ENCODE measurements at places on chromosomes 6 and 20.

- DNase-seq, result no peak
Measured at GRCh38 chr6:31966506-31966905, 5.4 kb downstream of the DXO start.

- DNase-seq, result no peak
Measured at GRCh38 chr20:38325167-38325566, 21.1 kb upstream of the LBP start.

- no peak for DNase-seq
Measured at GRCh38 chr6:231779-232178, 60.5 kb upstream of the DUSP22 start.

DNA sequence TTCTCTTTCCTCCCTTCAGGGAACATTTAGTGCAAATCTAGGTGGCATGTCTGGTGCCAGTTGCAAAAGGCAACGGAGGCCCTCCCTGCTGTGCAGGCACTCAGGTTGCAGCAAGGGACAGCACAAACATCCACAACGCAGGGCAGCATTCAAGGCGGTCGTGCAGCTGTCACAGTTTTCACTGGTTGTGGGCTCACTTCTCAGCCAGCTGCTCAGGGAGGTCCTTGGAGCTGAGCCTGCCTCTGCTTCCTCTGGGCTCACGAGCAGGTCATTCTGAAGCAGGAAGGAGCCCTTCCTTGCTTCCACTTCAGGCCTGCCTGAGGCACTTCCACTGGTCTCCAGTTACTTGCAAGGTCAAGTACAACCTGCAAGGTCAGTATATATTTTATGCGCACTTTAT lies 3.8 kb upstream of the NPEPL1 start:
- DNase-seq, result no peak

GRCh38 chr6:21850691-21851090 lies 257.1 kb downstream of the SOX4 start:
- DNase-seq, result no peak
